GM12864 (cell line): ENCODE measurements at places on chromosomes 2 and 18.

DNA sequence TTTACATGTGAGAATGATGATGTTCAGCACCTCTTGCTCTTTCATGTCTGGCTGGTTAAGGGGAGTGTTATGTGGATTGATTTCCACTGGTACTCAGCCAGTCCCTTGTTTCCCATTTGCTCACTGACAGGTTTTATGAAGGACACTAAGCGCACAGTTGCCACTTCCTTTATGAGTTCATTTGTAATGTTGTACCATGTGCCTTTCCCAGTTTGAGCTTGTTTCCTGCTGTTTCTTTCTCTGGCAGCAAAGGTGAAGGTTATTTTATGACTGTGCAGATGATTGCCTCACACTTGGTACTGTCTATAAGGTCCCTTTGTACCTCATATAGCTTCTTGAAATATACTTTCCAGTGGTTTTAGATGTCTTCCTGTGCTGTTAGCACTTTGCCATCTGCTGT is 1700.5 kb upstream of the TMEFF2 start:
- no peak for DNase-seq

DNA sequence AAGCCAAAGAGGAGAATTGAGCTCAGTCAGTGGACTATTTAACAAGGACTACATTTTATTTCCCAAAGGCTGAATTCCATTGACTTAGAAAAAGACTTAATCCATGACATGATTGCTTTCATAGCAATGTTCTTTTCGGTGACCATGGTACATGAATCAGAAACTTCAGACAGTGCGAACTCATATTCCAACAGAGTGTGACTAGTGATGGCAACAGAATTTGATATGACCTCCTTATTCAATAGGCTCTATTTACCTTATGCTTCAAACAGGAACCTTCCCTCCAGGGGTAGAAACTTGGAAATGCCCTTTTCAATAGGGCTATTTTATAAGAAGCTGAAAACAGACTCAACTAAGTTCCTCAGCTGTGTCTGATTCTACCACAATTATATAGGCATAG is 191.9 kb downstream of the RND3 start:
- no peak for DNase-seq

GRCh38 chr2:207252979-207253645 is 87.4 kb upstream of the KLF7 start:
- DNase-seq = no peak

DNA sequence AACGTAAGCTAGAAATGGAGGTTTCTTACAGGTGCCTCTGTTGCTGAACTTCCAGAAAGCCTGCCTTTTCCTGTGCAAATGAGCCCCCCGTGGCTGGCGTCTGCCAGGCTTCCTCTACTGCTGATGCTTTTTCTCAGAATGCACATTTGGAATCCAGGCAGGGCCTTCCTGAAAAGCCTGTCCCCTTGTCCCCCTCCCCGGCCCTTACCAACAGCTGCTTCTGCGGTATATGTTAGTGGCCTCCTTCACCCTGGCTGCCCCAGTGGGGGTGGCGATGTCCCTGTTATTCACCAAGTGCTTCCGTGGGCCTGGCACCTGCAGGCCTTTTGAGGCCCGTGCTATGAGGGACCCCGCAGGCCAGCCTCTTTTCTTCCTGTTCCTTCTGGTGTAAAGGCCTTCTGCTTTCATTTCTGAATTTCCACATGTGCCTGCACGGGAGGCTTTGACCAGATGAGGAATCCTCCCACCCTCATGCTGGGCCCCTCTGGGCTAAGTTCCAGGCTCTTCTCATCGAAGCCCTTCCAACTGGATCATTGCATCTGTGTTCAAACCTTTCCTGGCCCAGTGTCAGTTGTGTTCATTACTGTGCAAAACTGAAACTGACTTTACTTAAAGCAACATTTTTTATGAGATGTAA is 10.4 kb downstream of the CNDP2 start:
- DNase-seq = no peak

DNA sequence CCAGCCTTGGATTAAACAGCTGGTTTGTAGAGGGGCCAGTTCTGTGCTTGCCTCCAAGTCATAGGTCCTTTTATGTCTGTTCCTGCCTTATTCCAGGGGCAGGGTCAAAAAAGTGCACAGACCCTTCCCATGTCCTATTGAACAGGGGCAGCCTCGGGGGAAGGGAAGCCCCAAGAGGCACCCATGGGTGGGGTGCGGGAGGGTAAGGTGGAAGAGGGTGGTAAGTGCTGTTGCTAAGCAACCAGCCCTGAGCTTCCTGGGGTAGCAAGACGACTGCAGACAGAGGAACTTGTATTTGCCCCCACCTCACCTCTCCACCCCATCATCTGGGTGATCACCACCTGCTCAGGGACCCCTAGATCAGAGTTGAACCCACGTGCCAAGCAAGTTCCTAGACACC is 7.7 kb downstream of the DNMT3A start:
- DNase-seq = no peak

GRCh38 chr18:51621864-51622160 is 424.3 kb upstream of the MEX3C start:
- DNase-seq = no peak

GRCh38 chr2:226971770-226972169 is 135.9 kb downstream of the RHBDD1 start:
- peak; percentile 12 for DNase-seq

GRCh38 chr2:108918941-108919341 is 70.1 kb downstream of the EDAR start:
- DNase-seq = no peak

DNA sequence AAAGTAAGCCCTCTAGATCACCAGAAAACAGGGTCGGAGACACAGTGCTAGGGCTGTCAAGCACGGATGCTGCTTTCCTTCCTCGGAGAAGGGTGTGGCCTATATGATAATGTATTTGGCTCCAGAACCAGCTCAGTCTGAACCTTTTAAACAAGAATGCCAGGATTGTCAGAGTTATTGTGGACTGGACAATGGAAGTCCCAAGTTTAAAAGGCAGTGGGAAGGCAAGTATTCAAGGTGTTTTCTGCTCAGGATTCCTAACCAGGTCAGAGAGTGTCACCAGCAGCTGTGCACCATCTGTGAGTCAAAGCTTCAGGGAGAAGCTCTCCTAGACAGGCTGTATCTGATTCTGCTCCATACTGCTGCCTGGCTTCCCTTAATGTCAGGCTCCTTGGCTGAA is 94.8 kb downstream of the SPOPL start:
- DNase-seq = no peak

GRCh38 chr2:21175895-21176646 is 52.3 kb downstream of the TDRD15 start:
- no peak for DNase-seq

GRCh38 chr2:141534666-141535362 is 596.0 kb downstream of the LRP1B start:
- DNase-seq = no peak

DNA sequence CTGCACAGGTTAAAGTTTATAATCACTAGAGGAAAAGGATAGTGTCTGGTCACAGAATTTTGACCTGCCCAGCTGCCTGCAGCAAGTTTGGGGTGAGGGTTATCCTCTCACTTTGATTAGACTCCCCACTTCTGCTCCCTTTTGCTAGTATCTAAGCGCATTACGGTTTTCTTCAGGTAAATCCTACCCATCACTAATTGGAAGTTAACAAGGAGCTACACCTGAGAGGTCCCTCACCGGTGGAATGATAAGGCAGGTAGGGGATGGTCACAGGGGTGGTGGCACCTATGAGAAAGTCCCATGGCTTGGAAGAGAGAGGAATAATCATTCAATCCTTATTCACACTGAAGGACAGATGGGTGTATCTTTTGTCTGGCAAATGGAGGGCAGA is 7.6 kb downstream of the BCL2 start:
- no peak for DNase-seq

DNA sequence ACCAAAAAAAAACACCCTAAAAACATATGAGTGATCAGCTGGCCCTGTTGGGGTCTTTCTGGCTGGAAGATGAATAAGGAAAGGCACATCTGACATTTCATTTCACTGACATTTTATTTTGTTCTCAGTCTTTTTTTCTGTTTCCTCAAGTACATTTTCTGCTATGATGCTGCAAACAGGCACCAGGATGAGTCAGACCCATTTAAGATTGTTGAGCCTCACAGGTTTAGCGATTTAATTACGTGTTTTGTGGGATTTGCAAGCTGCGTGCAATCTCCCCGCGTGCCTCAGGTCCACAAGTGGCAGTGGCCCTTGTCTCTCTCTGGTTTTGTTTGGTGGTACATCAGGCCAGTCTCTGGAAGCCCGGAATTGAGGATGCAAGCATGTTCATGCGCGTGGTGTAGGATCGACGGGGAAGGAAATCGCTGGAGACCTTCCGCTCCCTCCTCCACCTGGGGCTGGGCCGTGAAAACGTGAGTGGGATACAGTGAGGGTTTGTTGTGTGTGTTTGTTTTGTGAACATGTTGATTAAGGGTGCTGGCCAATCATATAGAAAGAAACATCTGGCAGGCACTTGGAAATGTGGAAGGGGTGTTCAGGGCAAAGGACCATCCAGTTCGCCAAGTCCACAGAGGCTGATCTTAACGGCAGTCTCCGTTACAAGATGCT is 120.2 kb upstream of the ZNF516 start:
- DNase-seq = no peak

- DNase-seq = no peak
Measured at GRCh38 chr2:232411901-232412629, 5.4 kb downstream of the ALPG start.

DNA sequence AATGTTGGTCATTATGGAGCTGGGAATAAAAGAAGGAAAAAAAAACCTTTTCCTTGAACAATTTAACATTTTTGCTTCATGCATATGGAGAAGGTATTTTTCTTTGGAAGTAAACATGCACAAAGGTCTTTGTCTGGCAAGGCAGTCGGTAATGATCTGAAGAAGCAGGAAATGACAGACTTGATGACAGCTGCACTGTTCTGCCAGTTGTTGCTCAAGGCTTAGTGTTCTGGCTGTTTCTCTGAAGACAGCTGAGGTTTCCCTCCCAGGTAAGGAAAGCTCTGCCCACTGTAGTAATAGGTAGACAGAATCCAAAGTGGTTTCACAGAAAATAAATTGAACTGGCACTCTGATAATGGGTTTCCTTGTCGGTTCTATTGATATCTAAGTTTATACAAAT is 308.4 kb upstream of the GCFC2 start:
- no peak for DNase-seq

DNA sequence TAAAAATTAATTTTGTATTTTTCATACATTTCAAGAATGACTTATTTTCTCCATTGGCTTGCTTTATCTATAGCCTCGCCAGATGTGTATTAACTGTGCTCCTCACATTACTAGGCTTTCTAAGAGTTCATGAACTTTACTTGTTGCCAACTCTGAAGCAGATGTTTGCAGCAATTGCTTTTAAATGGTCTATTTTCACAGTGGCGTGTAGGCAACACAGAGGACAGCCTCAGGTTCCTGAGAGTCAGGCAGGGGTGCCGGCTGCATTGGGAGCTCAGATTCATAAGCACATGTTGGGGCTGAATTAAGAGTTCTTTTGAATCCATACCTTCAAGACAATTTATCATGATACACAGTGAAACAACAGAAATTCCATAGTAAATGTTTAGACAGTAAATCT is 179.2 kb upstream of the PXDN start:
- DNase-seq = no peak

DNA sequence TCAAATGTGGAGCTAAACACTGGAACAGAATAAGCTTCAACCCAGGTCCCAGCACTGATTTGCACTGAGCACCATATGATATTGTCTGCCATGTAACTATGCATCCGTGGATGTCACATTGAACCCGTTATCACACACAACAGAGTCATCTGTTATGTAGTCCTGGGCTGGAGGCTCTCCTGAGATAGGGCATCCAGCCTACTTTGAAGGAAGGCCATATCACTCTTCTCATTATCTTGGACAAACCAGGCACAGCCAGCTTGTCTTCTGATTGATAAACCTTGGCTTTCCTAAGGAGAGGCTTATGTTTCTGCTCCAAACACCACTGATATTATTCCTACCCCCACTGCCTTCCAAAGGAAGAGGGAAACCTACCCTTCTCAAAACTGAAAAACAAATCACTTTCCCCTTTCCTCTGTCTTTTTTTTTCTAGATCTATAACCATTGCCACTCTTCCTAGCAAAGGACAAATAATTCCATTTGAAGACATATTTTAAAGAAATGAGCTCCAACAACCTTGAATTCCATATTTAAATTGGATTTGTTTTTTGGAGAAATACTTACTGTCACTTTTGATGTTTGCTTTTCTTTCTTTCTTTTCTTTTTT is 16.4 kb downstream of the RSAD2 start:
- DNase-seq = no peak

GRCh38 chr2:1742681-1743395 is 1.5 kb downstream of the PXDN start:
- no peak for DNase-seq

GRCh38 chr18:50722311-50722710 is 97.5 kb downstream of the MRO start:
- no peak for DNase-seq

GRCh38 chr2:64586883-64587481 is 62.9 kb downstream of the AFTPH start:
- no peak for DNase-seq

DNA sequence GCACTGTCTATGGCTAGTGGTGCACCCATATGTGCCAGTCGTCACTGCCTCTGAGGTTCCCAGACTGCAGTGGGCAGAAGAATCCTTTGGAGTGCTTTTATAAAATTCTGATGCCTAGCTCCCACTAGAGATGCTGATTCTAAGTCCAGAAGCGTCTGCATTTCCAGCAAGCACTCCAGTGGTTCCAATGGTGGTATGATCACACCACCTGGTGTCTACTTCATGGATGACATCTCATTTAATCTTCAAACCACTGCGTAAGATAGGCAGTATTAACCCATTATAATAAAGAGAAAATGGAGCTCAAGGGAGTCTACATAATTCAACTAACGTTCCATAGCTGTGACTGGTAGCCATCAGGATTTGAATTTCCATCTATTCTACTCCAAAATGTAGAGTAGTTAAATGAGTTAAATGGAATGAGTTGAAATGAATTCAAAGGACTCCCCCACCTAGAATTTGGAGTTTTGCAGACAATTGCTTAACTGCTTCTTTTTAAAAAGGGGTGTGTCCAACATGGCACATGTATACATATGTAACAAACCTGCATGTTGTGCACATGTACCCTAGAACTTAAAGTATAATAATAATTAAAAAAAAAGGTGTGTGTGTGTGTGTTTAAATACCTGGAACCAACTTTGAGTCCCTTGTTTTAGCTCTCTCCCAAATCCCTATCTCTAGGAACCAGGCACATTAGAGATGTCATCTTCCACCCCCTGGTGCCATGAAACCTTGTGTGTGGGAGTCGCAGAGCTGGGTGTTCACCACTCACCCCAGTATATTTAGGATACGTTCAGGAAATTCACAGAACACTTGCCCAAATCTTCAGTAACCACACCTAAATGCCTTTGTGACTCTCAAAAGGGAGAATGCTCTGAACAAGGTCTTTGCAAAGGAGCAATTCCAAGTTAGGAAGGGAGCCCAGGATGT is 14.1 kb downstream of the LAMA3 start:
- DNase-seq = no peak

DNA sequence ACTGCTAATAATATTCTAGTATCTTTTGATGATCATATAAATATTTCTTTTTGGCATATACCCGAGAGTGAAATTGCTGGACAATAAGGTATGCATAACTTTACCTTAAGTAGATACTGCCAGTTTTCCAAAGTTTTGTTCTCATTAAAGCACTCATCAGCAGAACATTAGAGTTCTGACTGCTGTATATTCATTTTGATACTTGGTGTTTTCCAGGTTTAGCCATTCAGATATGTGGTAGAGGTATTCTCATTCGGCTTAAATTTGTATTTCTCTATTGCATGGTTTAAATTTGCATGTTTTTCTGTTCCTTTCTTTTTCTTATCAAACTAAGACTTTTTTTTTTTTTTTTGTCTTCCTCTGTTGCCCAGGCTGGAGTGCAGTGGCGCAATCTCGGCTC is 18.2 kb downstream of the CYBRD1 start:
- no peak for DNase-seq

GRCh38 chr2:233989221-233989858 is 61.2 kb upstream of the SPP2 start:
- no peak for DNase-seq
